Activated T-helper 1 cell treated with anti-CD3 and anti-CD28 coated beads, Interleukin-2, amount 50 U/mL, for 16 hours (primary cell): ENCODE measurements at places on chromosomes 11 and 22.

GRCh38 chr11:59801981-59802638, 8.5 kb downstream of the MRPL16 start:
- no peak for DNase-seq

GRCh38 chr11:26597899-26598298, 25.8 kb upstream of the MUC15 start:
- no peak for DNase-seq

GRCh38 chr11:94111660-94112059, 17.0 kb upstream of the PANX1 start:
- no peak for DNase-seq

DNA sequence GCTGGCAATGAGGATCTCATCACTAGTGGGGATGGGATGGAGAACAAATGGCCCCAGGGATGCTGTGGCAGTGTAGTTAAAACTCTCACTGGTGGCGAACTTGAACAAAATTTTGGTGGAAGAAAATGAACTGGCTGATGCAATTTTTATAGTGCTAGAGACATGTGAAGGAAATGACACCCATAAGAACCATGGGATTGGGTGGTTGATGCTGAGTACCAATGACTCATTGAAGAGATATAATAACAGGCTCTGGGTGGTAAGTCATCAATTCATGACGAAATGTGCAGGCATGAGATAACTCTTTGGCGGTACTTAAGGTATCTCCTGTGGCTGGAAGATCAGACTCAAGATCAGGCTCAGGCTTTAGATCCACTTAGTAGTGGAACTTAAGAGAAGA, 172.9 kb upstream of the DDI1 start:
- no peak for DNase-seq

DNA sequence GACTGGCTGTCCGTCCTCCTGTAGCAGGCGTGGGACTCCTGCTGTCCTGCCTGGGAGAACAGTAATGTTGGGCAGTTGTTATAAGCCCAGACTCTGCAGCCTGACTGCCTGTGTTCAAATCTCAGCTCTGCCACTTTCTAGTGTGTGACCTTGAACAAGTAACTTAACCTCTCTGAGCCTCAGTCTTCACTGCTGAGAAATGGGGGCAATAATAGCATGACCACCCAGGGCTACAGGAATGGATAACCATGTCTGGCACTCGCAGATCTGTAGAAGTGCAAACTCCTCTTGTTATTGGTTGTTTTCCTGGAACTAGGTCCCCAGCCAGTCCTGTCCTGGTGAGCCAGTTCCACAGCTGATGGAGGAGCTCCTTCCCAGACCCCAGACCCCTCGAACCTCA, 69.7 kb downstream of the TP53I11 start:
- no peak for DNase-seq

- no peak for DNase-seq
Observed at GRCh38 chr11:130278151-130278550, 36.6 kb downstream of the ZBTB44 start.

GRCh38 chr11:132650969-132651720, 881.2 kb downstream of the OPCML start:
- DNase-seq: no peak
